ENCODE measurements at places on chromosomes 2 and 18. TPM values are rescaled to one million over a fixed set of nuclear protein-coding genes. Genes with fewer than 3 reads are reported as not detected.

DNA sequence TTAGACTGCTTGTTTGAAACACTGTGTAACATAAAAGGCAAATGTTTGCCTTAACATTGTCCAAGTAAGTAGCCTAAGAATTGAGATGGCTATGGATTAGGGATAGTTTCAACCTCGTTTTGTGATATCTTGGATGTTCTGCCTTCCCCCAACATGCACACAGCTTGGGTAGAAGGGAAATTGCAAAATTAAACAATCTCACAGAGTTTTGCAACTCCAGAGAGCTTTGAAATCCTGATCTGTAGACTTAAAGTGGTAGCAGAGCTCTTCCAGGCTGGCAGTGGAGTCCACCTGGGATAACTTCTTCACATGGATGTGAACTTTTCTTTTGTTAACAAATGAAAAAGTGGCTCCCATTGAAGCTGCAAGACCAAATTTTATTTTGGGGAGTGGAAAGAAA, 59.6 kb downstream of the CHRNA1 start:
- peaks cover 38% of the 10 kb centered on the region for H3K27me3 ChIP-seq
- no peak overlapping the region for H3K27ac ChIP-seq
- DNase-seq, result no peak
- no peaks in the 10 kb centered on the region for H3K36me3 ChIP-seq
- peaks cover 4% of the 10 kb centered on the region for H3K4me1 ChIP-seq

GRCh38 chr18:44920441-44920840, 239.8 kb downstream of the SETBP1 start:
- no peak overlapping the region for H3K4me3 ChIP-seq
- H3K27ac ChIP-seq, result no peak overlapping the region
- peaks cover 19% of the 10 kb centered on the region for H3K4me1 ChIP-seq
- no peak for DNase-seq
- no peaks in the 10 kb centered on the region for H3K27me3 ChIP-seq

DNA sequence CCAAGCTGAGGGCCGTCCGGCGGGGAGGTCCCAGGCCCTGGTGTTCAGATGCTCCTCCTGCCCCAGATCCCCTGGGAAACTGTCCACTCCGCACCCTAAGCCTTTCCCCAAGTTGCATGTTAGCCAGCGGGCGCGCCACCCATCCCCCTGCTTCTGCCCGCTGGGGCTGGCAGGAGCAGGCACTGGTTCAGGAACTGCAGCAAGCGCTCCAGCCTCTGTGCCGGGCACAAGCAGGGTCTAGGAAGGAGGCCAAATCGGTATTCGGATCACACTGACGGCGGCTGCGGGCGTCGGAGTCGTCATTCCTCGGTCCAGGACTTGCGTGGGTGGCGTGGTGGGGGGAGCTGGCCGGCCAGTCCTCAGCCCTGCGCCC, 53.7 kb downstream of the FAM168B start:
- peaks cover under 1% of the 10 kb centered on the region for H3K27me3 ChIP-seq
- DNase-seq, result no peak
- peaks cover 3% of the 10 kb centered on the region for H3K4me1 ChIP-seq
- H3K36me3 ChIP-seq, result no peaks in the 10 kb centered on the region

DNA sequence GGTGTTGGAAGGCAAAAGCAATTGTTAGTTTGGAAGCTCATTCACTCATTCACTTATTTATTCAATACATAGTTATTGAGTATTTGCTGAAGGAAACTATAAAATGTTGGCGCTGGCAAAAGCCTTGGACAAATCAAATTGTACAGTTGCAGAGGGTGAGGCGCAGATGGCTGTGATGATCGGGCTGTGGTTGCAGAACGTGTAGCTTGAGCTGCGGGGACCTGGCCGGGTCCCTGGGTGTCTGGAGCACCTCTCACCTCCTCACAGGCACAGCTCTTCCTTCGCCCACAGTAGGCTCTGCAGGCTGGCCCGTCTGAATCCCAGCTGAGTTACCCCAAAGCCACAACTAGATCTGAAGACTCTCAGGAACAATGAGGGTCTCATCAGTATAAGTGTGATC, 72.7 kb downstream of the LDLRAD4 start:
- no peak overlapping the region for H3K4me3 ChIP-seq
- H3K36me3 ChIP-seq, result no peaks in the 10 kb centered on the region
- DNase-seq, result no peak
- H3K27me3 ChIP-seq, result no peaks in the 10 kb centered on the region
- H3K4me1 ChIP-seq, result peaks cover 19% of the 10 kb centered on the region

- peaks cover 9% of the 10 kb centered on the region for H3K4me1 ChIP-seq
- no peak for DNase-seq
- peak overlapping the region; percentile 54 for H3K27ac ChIP-seq
- H3K27me3 ChIP-seq, result no peaks in the 10 kb centered on the region
Observed at GRCh38 chr2:208118918-208119317, 5.4 kb downstream of the CRYGD start.

- H3K4me1 ChIP-seq, result peaks cover 25% of the 10 kb centered on the region
- DNase-seq, result no peak
- peak overlapping the region; percentile 98 for H3K27ac ChIP-seq
- H3K4me3 ChIP-seq, result peak overlapping the region; percentile 93
Observed at GRCh38 chr2:27323596-27324285, 844 bp upstream of the MPV17 start.

DNA sequence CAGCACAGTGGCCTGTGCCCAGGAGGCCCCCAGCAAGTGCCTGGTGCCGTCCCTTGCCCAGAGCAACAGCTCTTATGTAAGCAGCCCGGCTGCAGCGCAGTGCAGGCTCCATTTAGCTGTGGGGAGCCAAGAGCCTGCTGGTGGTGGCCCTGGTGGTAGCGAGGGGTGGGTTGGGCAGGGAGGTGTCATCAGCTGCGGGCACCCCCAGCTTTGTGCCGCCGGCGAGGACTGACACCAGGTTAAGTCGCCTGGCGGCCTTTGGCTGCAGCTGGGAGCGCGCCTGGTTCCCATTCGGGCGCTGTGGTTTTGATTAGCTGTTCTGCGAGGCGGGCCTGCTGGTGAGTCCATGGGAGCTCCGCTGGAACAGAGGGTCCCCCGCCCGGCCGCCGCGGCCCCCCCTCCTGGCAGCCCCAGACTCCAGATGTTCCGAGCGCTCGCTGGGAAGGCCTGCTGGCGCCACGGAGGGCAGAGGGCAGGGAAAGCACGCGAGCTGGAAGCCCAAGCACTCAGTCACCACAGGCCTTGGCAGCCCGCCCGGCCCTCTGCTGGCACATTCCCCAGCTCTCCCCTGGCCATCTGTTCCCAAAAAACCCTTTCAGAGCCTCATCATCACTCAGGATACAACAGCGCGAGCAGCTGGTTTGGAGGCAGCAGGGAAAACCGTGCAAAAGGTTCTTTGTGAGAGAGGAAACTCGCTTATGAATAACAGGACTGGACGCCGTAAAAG, 18.4 kb downstream of the ATOH8 start:
- H3K27ac ChIP-seq, result peak overlapping the region; percentile 95
- H3K4me3 ChIP-seq, result peak overlapping the region; percentile 58
- peak; percentile 49 for DNase-seq

- H3K4me3 ChIP-seq, result no peak overlapping the region
- no peaks in the 10 kb centered on the region for H3K27me3 ChIP-seq
- no peak for DNase-seq
- no peaks in the 10 kb centered on the region for H3K36me3 ChIP-seq
- no peaks in the 10 kb centered on the region for H3K4me1 ChIP-seq
Observed at GRCh38 chr2:58896638-58897037, 655.5 kb upstream of the FANCL start.

- no peak overlapping the region for H3K27ac ChIP-seq
- no peaks in the 10 kb centered on the region for H3K27me3 ChIP-seq
- no peak overlapping the region for H3K4me3 ChIP-seq
- DNase-seq, result no peak
Observed at GRCh38 chr2:52732849-52733395, 1034.7 kb upstream of the CHAC2 start.

- no peak overlapping the region for H3K4me3 ChIP-seq
- peaks cover 19% of the 10 kb centered on the region for H3K4me1 ChIP-seq
- H3K36me3 ChIP-seq, result peaks cover 3% of the 10 kb centered on the region
Observed at GRCh38 chr2:146541896-146542295, 1302.9 kb upstream of the ACVR2A start.

DNA sequence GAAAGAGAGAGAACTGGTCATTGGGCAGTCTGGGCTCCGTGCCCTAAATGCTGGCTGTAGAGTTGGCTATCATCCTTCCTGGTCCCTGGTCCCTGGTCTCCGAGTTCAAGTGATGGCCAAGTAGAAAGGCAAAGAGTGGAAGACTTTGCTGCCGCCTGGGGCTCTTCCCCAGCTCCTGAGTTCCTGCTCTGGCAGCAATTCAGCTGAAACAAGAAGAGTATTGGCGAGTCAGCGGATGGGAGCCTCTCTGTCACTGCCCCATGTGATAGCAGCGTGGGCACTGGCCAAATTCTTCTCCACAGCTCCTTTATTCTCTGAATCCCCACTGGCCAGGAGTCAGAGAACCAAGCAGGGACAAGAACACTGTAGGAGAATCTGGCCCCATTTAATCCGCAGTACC, 351.0 kb upstream of the POU3F3 start:
- no peaks in the 10 kb centered on the region for H3K36me3 ChIP-seq
- H3K4me1 ChIP-seq, result peaks cover 37% of the 10 kb centered on the region
- no peak overlapping the region for H3K4me3 ChIP-seq
- H3K27me3 ChIP-seq, result no peaks in the 10 kb centered on the region

GRCh38 chr2:134333646-134334189, 79.8 kb downstream of the MGAT5 start:
- no peak for DNase-seq
- H3K36me3 ChIP-seq, result peaks cover 14% of the 10 kb centered on the region
- H3K4me3 ChIP-seq, result no peak overlapping the region
- no peaks in the 10 kb centered on the region for H3K27me3 ChIP-seq

- H3K27me3 ChIP-seq, result no peaks in the 10 kb centered on the region
- H3K4me3 ChIP-seq, result no peak overlapping the region
- H3K27ac ChIP-seq, result no peak overlapping the region
- H3K4me1 ChIP-seq, result peaks cover 6% of the 10 kb centered on the region
- no peaks in the 10 kb centered on the region for H3K36me3 ChIP-seq
- no peak for DNase-seq
Observed at GRCh38 chr2:164538240-164538866, 82.9 kb downstream of the GRB14 start.

DNA sequence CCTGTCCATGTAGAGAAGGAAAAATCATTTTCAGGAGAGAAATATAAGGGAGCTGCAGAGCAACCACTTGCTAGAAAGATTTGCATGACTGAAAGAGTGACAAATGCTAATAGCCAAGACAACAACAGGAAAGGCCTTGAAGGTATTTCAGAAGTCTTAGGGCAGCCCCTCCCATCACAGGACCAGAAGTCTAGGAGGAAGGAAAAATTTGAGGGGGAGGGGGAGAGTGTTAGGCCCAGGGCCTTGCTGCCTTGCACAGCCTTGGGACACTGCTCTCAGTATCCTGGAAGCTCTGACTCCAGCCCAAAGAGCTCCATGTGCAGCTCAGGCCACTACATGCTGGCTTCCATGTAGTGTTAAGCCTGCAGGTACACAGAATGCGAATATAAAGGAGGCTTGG, 266.9 kb downstream of the GLI2 start:
- H3K36me3 ChIP-seq, result no peaks in the 10 kb centered on the region
- no peak for DNase-seq
- no peaks in the 10 kb centered on the region for H3K27me3 ChIP-seq

- H3K27me3 ChIP-seq, result peaks cover 16% of the 10 kb centered on the region
- H3K27ac ChIP-seq, result no peak overlapping the region
- no peaks in the 10 kb centered on the region for H3K36me3 ChIP-seq
- DNase-seq, result no peak
- peaks cover 48% of the 10 kb centered on the region for H3K4me1 ChIP-seq
Observed at GRCh38 chr2:236714080-236714479, 144.5 kb downstream of the ACKR3 start.

DNA sequence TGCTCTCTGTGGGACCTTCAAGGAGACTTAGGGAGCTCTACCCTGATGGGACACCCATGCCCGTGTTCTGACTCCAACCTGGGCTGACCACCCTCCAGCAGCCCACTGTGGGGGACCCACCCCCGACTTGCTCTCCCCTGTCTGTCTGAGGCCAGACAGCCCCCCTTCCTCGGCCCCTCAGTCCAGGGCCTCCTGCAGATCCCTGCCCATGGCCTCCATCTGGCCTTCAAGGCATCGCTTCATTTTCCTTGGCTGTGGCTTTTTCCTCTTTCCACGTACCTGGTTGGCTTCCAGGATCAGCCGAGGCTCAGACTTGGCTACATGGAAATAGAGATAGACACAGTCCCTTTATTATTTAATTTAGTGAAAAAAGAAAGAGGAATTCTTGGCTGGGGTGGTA, 290.0 kb downstream of the CYP26B1 start:
- no peak overlapping the region for H3K4me3 ChIP-seq
- no peak for DNase-seq
- no peaks in the 10 kb centered on the region for H3K36me3 ChIP-seq
- H3K27me3 ChIP-seq, result peaks cover 2% of the 10 kb centered on the region
- H3K4me1 ChIP-seq, result no peaks in the 10 kb centered on the region
- no peak overlapping the region for H3K27ac ChIP-seq

DNA sequence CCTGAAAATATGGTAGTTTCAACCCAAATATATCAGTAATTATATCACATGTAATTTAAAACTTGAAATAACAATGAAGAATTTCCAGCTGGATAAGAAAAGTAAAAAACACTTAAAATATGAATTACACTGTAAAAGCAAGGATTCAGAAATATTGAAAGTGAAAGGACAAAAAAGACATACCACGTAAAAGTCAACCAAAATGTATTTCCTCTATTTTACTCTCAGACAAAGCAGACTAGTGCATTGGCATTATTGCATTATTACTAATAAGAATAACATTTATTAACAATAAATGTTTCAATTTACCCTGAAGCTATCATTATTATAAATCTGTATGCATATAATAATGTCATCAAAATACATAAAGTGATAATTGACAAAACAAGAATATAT, 445.1 kb upstream of the TRIB2 start:
- no peaks in the 10 kb centered on the region for H3K36me3 ChIP-seq
- DNase-seq, result no peak
- H3K4me3 ChIP-seq, result no peak overlapping the region
- no peak overlapping the region for H3K27ac ChIP-seq
- H3K4me1 ChIP-seq, result no peaks in the 10 kb centered on the region

DNA sequence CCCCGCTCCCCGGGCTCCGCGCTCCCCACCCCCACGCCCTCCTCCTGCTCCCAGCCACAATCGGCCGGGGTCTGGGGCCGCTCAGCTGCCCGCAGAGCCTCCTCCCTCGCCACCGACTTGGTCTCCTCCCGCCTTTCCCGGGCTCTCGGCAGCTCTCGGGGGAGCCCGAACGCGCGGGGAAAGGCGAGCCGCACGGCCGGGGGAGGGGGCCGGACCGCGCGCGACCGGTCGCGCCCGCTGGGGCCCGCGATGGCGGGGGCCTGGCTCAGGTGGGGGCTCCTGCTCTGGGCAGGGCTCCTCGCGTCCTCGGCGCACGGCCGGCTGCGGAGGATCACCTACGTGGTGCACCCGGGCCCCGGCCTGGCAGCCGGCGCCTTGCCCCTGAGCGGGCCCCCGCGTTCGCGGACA, 327 bp downstream of the LTBP1 start:
- no peak overlapping the region for H3K27ac ChIP-seq
- no peaks in the 10 kb centered on the region for H3K36me3 ChIP-seq
- H3K27me3 ChIP-seq, result no peaks in the 10 kb centered on the region
- peak; percentile 33 for DNase-seq
- H3K4me1 ChIP-seq, result peaks cover 11% of the 10 kb centered on the region

Gene CRYBA2
- not detected for total RNA-seq

Gene KIF1A
- total RNA-seq, result 90.9 TPM

Gene PMAIP1
- total RNA-seq, result 4.6 TPM

Gene SERPINB13
- not detected for total RNA-seq

All from neural crest cell (in vitro differentiated cells).